ENCODE measurements at places on chromosomes 3 and 15.

GRCh38 chr15:56484287-56484686, 19.4 kb upstream of the MNS1 start:
- DNase-seq, result no peak

- no peak for DNase-seq
These were observed 20.1 kb upstream of the PLSCR5 start for GRCh38 chr3:146625186-146625775.

GRCh38 chr3:67311440-67311839, 313.3 kb downstream of the KBTBD8 start:
- no peak for DNase-seq

- DNase-seq, result no peak
These were observed 28.6 kb downstream of the AP3S2 start for GRCh38 chr15:89864958-89865739.

DNA sequence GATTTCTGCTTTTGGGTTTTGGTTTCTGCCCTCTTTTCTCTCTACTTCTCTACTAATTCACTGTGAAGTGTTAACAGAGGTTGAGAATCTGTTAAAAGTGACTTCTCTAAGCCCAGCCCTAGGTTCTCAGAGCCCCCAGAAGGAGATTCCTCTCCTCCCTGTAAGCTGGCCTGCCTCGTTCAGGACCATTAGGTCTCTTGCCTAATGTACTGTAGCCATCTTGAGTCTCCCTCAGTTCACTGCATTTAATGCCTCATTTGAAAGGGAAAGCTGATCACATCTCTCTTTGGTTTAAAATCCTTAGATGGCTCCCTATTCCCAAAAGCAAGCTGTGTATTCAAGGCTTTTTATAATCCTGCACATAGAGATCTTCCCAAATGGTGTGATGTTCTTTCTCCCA, 16.3 kb downstream of the RTP1 start:
- no peak for DNase-seq

GRCh38 chr15:37995461-37996347, 61.3 kb downstream of the TMCO5A start:
- DNase-seq, result no peak

- no peak for DNase-seq
These were observed 15.8 kb downstream of the ST3GAL6 start for GRCh38 chr3:98778852-98779413.

DNA sequence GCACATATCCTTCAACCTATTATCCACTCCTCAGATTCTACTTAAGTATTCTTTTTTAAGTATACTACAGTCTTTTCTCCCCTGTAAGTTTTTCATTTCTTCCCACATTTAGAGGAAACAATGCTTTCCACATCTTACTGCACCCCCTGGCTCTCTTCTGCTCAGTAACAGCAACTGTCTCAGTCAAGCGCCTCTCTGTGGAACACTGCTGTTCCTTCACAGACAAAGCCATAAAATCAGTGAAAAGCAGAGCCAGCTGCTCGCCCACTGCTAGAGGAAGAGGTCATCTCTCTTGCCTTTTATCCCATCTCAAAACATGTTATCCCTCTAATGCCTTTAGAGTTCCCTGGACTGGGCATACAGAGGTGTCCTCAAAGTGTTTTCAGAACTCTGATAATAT, 24.8 kb downstream of the SERP1 start:
- no peak for DNase-seq

GRCh38 chr15:101692801-101693598, 31.3 kb downstream of the TARS3 start:
- DNase-seq, result no peak

DNA sequence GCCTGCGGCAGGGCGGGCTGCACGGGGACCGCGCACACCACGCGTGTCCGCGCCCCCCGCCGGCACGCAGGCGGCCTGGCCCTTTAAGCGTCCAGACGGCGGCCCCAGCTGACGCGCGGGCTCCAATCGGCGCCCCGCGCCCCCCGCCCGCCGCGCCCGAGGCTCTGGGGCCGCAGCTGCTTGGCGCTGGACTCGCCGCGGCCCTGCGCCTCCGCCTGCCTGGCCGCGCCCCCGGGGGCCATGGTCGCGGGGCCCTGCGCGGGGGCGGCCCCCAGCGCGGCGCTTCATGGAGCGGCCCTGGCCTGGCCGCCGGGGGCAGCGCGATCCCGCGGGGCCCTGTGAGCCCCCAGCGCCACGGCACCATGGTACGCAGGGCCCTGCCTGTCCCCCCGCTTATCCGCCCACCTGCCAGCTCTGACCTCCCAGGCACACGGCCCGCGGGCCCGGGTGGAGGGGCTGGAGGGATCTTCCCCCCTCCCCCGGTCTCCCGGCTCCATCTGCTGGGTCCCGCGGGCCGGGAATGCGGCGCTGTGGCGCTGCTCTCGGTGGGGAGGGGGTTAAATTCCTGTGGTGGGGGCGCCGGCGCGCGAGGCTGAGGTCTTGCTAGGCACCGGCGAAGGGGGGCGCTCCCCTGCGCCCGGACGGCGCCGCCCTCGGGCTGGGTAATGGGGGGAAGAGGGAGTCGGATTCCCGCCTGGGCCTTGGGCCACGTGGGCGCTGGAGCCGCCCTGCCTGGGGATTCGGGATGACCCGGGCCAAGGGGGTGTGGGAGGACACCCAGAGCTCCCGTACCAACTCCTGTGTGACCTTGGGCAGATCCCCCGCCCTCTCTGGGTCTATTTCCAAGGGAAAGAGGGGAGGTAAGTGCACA, 1.1 kb downstream of the ZBTB47 start:
- peak; percentile 60 for DNase-seq

GRCh38 chr3:141876891-141877621, 613 bp downstream of the ATP1B3 start:
- DNase-seq, result peak; percentile 79

GRCh38 chr3:170784406-170784805, 85.6 kb downstream of the RPL22L1 start:
- DNase-seq, result no peak

- DNase-seq, result peak; percentile 82
These were observed 2.2 kb downstream of the STRA6 start for GRCh38 chr15:74200412-74200815.

DNA sequence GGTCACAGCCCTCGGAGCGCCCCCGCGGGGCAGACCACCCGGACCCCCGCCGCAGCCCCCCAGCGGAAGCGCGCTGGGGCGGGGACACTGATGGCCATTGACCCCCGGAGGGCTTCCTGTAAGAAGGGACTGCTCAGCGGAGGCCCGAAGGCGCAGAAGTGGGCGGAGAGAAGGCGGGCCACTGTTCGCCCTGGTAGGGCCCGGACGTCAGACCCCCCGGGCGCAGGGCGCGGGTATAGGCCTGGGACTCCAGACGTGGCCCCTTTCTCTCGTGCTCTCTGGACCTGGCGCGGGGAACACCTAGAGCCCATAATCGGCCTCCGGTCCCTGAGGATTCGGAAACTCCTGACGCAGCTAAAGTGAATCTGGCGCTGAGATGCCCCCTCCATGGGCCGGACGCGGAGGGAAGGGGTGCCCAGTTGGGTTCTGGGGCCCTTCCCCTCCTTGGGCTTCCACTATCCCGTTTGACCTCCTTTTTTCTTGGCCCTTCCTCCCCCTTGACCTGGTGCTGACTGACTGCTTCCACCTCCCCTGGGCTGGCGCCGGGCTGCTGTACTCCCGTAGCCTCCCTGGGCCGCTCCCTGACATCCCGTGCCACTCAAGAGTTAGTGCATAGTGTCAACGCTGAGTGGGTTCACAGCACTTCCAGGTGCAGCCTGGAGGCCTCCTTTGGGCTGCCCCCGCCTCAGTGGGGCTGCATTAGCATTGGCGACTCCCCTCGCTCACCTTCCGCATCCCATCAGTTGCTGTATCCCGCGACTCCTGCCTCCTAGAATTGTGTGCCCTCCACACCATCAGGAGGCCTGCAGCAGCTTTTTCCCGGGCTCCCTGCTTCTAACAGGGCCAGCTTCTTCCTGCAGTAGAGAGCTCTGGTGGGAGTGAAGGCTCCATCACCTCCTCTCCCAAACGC, 694 bp downstream of the ABTB1 start:
- DNase-seq, result peak; percentile 86

DNA sequence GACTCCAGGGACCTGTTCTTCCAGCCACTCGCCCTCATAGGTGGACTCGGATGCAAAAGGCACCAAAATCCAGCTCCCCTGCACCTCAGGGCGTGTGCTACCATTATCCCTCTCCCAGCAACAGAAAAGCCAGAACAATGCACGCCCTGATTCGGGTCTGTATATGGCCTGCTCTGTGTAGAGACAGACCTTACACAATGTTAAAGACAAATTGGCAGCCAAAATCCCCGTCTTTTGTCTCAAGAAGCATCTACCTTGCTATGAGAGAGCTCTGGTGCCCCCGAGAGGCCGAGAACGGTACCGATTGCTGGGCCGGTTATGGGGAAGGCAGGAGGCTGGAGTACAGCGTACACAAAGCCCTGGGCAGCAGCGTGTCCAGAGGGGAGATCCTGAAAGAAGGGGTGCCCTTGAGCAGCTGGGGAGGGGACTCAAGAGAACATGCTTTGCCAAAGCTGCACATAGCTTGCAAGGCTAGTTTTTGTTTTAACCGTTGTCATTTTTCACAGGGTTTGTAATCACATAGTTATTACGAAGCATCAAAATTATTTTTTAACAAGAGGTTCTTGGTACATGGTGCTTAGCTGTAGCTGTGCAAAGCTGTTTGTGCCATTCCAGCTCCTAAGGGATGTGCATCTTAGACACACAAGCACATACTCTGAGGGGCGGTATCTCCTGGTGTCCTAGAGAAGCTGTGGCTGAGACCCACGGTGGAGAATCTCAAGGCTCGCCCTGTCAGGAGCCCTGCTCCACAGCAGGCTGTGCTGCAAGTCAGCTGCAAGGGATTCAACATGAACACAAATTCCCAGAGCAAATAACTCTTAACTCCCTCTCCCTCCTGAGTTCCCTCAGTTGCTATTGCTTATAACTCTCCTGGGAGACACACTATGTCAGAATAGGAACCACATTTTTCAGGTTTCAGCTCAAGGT, 461.5 kb upstream of the PPP2R3A start:
- peak; percentile 68 for DNase-seq

DNA sequence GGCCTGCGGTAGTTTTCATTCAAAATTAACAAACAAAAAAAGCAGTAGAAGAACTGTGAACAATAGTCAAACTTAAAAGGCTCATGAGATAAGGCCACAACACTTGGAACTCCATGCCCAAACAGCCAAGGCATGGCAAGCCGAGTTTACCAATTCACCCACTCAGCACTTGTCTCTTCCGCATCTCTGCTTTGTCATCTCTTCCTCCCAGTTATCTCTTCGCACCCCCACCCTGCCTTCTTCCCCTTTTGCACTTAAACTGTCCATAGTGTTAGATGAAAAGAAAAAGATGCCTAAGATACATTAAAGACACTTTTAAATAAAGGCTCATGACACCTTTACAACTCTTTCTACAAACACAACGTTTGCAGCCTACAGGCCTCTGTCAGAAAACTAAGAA, 11.1 kb downstream of the TLE3 start:
- DNase-seq, result peak; percentile 45
